Erythroblast (primary cell): ENCODE measurements at places on chromosomes 16 and 17.

- no peak for DNase-seq
These were observed 358.4 kb upstream of the CDH5 start for GRCh38 chr16:66008136-66008535.

DNA sequence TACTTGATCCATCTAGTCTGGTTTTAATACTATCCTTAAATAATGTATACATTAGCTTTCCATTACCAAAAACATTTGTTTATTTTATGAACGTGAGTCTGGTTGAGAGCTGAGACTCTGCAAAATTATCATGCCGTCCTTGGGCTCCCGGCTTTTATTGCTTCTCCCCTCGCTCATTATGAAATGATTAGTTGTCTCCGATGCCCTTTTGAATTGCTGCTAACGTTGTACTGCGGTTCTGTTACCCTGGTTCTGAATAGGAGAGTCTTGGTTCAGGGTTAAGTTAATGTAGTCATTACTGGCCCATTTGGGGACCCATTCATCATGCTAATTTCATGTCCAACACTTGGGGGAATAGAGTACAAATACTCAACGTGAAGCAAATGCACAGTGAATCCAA lies 12.8 kb downstream of the XYLT1 start:
- DNase-seq = no peak

DNA sequence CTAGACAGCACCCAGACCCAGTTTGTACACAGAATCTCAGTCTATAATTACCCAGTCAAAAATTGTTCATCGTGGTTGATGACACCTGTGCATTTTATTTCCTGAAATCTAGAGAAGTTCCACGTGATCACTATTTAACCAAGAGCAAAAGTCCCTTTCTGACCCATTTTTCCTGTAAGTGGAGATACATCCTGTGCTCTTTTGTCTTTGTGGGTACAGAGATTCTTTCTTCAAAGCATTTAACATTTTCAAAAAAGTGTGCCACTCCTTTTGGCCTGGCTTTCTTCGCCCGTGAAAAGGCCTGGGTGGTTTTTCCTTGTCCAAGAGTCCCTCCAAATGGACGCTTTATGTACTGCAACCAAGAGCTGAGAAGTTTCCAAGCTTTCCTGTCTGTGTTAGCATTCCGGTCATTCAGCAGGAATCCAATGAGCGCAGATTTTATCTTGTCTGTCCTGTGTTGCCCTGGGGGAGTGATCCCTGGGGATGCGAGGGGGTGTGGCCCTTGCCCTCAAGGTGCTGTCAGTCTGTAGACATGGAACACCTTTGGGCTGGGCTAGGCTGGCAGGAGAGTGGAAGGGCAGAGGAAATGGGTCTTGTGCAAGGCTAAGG lies 161.1 kb upstream of the CACNG5 start:
- peak; percentile 6 for DNase-seq

DNA sequence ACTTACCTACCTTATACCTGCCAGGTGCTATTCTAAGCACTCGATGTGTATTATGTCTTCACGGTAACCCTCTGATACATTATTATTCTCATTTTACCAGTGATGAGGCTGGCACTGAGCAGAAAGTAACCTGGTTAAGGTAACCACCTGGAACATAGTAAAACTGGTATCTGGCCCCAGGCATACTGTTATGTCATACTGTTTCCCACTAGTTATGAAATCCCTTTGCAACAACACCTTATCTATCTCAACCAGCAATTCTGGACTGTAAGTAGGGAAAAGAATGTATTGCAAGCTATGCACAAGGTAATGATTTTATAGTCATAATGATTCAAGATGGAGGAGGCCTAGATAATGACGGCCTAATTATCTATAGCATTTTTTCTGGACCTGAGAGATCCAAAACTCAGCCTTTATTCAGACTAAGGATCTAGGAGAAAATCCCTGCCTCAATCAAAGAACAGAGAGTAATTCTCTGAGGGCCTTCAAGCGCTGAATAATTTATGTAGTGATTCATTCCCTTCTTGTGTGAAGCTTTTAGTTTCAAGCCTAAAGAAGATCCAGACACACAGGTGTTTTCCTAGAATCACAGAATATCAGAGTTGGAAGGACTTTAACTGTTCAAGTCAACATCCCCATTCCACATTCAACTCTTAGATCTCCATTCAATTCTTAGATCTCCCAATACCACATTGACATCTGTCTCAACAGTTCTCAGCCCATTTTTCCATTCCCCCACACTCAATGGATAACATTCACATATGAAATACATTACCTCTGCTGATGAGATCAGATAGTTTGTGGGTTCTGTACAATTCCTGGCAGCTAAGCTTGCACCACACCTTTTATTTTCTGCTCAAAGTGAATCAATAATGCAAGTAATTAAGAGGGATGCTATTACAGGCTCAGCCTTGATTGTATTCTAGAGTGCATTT lies 14.9 kb upstream of the MMD start:
- DNase-seq = peak; percentile 58

DNA sequence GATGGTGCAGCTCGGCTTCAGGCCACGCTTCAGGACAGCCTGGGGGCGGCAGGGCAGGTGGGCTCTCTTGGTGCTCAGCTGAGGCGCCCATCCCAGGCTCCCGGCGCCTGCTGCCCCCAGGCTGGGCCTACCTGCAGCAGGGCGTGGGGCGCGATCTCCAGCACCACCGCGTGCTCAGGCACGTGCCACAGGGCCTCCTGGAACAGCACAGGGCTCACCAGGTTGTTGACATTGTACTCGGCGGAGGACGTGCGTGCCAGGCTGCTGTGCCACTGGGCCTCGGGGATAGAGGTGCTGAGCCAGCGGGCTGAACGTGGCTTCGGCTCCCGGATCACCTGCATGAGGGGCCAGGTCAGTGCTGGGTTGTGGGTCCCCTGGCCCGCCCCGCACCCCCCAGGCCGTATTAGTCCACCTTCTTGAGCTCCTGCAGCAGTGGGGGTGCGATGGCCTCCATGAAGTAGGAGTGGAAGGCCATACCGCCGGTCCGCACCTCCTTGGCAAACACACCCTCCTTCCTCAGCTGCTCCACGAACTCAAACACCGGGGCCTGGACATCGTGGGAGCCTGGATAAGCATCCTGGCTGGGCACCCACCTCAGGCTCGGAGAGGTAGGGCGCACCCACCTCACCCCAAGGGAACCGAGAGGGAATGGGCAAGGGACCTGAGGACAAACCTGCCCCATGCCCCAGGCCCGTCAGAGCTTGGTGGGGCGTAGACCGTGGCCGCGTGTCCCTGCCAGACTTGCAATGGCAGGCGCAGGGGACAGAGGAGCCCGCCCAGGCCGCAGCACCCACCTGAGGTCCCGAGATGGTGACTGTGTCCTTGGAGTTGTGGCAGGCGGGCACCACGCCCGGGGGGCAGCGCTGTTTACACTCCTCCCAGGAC lies 9.0 kb downstream of the FASN start:
- DNase-seq = no peak

GRCh38 chr16:88002749-88003148 lies 51.5 kb downstream of the BANP start:
- DNase-seq = no peak

DNA sequence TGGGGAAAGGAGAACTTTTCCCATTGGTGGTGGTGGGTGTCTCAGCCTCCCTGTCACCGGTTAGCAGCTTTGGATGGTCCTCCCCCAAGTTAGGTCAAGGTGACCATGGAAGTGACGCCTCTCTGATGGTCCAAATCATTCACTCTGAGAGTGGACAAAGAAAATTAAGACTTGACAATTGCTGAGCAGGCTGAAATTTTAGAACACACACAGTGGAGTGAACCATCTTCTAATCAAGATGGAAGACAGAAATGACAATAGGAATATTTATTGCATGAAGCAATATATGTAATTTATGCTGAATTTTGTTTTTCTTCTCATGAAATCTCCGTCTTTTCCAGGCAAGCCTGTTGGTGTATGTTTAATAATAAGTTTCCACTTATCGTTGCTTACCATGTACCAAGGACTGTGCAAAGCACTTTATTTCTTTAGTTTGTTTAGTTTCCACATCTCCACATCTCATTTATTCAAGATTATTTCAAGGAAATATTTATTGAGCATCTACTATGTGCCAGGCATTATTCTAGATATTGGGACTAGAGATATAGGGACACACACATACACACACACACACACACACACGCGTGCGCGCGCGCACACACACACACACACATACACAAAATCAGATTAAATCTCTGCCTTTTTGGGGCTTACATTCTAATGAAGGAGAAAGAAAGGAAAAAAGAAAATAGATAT lies 44.0 kb upstream of the TAC4 start:
- DNase-seq = no peak

GRCh38 chr16:82855471-82855870 lies 228.7 kb downstream of the CDH13 start:
- DNase-seq = no peak

- peak; percentile 51 for DNase-seq
These were observed 8.1 kb upstream of the NLRP1 start for GRCh38 chr17:5592382-5592781.

GRCh38 chr17:17015230-17015629 lies 27.0 kb upstream of the MPRIP start:
- no peak for DNase-seq

- DNase-seq = peak; percentile 19
These were observed 114.8 kb upstream of the NOL11 start for GRCh38 chr17:67602974-67603373.

- DNase-seq = no peak
These were observed 21.6 kb downstream of the LASP1 start for GRCh38 chr17:38891441-38891840.

GRCh38 chr16:976389-976931 lies 5.1 kb upstream of the SOX8 start:
- DNase-seq = no peak

DNA sequence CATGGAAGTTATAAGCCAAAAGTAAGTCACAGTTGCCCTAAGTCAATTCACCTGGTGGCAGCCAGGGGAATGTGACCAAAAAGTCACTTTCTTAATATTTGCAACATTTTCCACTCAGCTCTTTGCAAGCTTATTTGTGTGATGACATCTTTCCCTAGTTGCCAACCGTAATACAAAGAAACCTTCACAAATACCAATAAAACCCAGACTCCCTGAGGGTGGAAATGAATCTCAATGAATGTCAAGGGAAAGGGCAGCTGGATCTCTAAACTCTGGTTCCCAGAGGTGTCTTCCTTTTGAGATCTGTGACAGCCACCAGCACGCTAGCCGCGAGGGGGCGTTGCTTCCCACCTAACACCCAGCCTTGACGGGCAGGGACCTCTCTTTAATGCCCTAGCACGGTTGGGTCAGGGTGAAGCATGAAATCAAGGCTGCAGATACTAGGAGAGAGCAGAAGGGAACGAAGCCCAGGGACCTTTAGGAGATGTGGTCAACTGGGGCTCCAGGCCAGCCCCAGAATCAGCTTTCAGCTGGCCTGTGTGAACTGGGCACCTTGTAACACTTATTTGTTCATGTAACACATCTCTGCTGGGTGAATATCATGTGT lies 82.2 kb downstream of the CMC2 start:
- peak; percentile 52 for DNase-seq

- peak; percentile 76 for DNase-seq
These were observed at the start of gene KCTD11 for GRCh38 chr17:7351665-7352502. TSS of gene KCTD11 (plus strand) at chr17:7352162.

DNA sequence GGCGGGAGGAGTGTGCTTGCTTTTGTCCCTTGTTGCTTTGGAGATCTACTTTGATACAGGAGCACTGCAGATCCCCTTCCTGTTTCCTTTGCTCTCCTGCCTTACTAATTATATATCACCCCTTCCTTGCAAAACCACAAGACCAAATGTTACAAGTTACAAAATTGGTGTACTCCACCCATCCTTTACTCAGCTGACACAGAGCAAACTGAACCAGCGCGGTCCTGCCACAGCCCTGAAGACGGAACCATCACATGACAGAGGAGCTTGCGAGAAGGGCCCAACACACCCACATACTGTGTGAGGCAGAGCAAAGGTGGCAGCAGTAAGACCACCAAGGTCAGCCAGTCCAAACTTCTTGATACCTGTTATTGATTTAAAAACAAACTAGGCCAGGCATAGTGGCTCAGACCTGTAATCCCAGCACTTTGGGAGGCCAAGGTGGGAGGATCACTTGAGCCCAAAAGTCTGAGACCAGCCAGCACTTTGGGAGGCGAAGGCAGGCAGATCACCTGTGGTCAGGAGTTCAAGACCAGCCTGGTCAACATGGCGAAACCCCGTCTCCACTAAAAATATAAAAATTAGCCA lies 33.2 kb downstream of the CYTH1 start:
- peak; percentile 68 for DNase-seq

- DNase-seq = no peak
These were observed 59.3 kb downstream of the TMEM132E start for GRCh38 chr17:34638526-34639260.

- DNase-seq = no peak
These were observed 111.3 kb upstream of the SMURF2 start for GRCh38 chr17:64773386-64773835.

GRCh38 chr16:20675488-20676267 lies 21.8 kb downstream of the ACSM1 start:
- peak; percentile 75 for DNase-seq

DNA sequence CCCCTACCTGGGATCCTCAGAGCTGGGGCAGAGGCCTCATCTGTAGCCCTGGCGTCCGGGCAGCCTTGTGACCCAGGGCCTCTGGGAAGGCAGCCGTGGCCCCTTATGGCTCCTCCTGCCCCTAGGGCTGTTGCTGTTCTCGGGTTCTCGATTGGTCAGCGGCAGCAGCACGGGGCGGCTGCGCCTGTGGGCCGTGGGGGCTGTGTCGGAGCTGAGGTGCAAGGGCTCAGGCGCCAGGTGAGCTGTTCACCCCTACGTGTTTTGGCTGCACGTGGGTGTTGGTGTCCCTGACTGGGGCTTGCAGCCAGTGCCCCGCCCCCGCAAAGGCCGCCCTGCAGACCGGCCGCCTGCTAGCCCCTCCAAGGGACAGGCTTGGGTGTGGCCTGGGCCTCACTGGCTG lies 5.8 kb upstream of the RHOT2 start:
- DNase-seq = no peak

GRCh38 chr17:14461227-14461548 lies 160.3 kb downstream of the HS3ST3B1 start:
- DNase-seq = no peak

DNA sequence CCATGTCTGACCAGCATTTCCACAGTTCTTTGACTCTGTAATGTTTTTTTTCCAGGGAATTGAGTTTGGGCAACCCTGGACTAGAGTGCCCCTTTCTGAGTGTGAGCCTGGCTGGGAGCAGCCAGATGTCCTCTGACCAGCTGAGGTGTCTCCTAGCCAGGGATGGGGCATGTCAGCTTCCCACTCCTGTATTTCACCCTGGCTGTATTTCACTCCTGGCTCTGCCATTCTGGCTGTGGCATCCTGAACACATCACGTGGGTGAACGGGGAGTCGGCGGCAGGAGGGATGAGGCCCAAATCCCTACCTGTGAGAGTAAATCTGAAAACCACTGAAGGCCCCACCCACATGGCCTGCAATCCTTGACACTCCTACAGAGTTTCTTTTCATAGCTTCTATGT lies 31.3 kb downstream of the KDM8 start:
- no peak for DNase-seq

GRCh38 chr17:74796211-74796610 lies 20.1 kb upstream of the NAT9 start:
- no peak for DNase-seq

- DNase-seq = no peak
These were observed 20.1 kb upstream of the RAI1 start for GRCh38 chr17:17661134-17661533.

- DNase-seq = no peak
These were observed 47.7 kb upstream of the DOC2B start for GRCh38 chr17:228951-229708.
